Esophagus muscularis mucosa (tissue), 4 donors: ENCODE measurements at places on chromosomes 5 and 9. TPM values are rescaled to one million over a fixed set of nuclear protein-coding genes. Genes with fewer than 3 reads are reported as not detected.

- H3K27ac ChIP-seq = no peak overlapping the region
- no peaks in the 10 kb centered on the region for H3K4me1 ChIP-seq
- no peak for DNase-seq
- no peaks in the 10 kb centered on the region for H3K36me3 ChIP-seq
- H3K27me3 ChIP-seq = no peaks in the 10 kb centered on the region
These were observed 121.8 kb downstream of the FAM170A start for GRCh38 chr5:119750887-119751733.

DNA sequence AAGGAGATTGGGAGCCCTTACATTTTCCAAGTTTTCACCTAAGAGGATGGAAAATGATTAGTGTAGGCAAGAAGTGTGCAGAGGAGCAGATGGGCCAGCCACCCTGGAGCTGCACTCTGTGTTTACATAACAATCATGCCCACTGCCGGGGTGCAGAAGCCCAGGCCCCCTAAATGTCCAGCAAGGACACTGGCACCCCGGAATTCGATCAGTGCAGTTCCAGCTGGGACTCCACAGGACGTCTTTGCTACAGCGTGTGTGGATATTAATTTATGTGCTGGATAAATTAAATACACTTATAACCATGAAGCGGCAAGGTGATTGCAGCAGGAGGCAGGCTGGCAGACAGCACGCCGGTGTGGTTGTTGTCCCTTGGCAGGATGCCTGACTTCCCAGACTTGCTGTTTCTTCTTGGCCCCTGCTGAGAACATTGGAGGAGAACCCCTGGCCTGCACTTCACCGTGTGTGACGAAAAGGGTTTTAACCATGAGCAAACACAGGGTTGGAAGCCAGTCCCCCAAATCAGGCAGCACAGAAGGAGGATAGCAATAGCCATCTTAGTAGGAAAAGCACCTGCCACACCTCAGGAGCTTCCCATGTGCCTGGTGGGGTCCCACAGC, 73.7 kb downstream of the GADD45G start:
- H3K4me3 ChIP-seq = no peak overlapping the region
- H3K36me3 ChIP-seq = no peaks in the 10 kb centered on the region
- H3K4me1 ChIP-seq = peaks cover 11% of the 10 kb centered on the region
- no peaks in the 10 kb centered on the region for H3K27me3 ChIP-seq
- no peak overlapping the region for H3K27ac ChIP-seq
- no peak for DNase-seq

DNA sequence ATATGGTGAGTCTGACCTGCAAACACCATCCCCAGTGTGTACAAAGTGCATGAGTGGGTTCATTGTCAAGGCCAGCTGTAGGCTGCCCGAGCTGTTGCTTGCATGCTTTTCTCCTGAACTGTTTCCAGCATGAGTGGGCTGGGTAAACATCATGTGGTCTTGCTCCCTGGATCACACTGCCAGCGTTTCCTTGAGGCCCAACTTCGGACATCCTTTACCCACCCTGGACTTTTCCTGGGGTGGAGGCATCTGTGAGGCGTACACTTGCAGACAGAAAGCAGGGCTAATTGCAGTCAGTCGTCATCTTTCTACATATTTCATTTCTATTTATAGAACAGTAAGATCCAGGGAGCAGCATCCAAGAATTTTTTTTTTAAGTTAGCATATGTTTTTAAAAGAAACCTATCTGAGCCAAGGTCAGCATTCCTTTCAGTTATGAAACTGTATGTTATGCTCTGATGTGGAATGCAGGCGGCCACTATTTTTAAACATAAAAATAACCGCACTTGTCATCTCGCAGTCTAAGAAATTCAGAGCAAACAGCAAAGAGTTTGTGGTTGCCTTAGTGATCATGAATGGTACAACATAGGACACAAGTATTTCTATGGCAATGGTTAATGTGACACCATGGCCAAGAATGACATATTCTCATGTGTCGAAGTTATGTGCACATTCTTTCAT, 106.5 kb upstream of the DMRT1 start:
- no peak for DNase-seq
- peaks cover 41% of the 10 kb centered on the region for H3K4me1 ChIP-seq
- H3K36me3 ChIP-seq = peaks cover 22% of the 10 kb centered on the region
- H3K27me3 ChIP-seq = no peaks in the 10 kb centered on the region
- peak overlapping the region; percentile 90 for H3K27ac ChIP-seq
- no peak overlapping the region for H3K4me3 ChIP-seq

The SLC6A19 gene
- not detected for total RNA-seq

The MSH3 gene
- total RNA-seq = 11.6 TPM

DNA sequence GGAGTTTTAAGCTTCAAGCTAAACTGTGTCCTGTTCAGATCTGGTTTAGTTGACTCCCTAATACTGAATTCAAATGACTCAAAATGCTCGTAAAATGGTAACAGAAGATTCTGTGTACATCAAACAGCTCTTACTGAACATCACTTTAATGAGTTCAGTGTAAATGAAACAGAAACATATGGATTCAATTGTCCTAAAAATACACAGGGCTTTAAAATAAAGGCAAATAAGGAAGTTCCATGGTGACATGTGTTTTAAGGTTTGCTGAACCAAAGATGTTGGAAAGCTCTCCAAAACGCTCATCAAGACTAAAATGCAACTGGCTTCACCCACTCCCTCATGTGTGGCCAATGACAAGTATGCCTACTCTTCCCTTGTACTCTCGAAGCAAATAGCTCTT, 340.0 kb upstream of the PIK3R1 start:
- no peak for DNase-seq
- H3K27ac ChIP-seq = no peak overlapping the region
- no peaks in the 10 kb centered on the region for H3K4me1 ChIP-seq
- no peak overlapping the region for H3K4me3 ChIP-seq

GRCh38 chr9:123287639-123288038, 19.3 kb upstream of the STRBP start:
- no peak for DNase-seq
- no peaks in the 10 kb centered on the region for H3K36me3 ChIP-seq
- H3K27me3 ChIP-seq = no peaks in the 10 kb centered on the region
- H3K4me3 ChIP-seq = no peak overlapping the region
- H3K4me1 ChIP-seq = peaks cover 2% of the 10 kb centered on the region
- H3K27ac ChIP-seq = no peak overlapping the region

The FOXD4L3 gene
- not detected for total RNA-seq

- no peaks in the 10 kb centered on the region for H3K4me1 ChIP-seq
- no peak for DNase-seq
- H3K27me3 ChIP-seq = no peaks in the 10 kb centered on the region
- H3K4me3 ChIP-seq = no peak overlapping the region
- no peaks in the 10 kb centered on the region for H3K36me3 ChIP-seq
These were observed 75.5 kb downstream of the LMX1B start for GRCh38 chr9:126689027-126689825.

DNA sequence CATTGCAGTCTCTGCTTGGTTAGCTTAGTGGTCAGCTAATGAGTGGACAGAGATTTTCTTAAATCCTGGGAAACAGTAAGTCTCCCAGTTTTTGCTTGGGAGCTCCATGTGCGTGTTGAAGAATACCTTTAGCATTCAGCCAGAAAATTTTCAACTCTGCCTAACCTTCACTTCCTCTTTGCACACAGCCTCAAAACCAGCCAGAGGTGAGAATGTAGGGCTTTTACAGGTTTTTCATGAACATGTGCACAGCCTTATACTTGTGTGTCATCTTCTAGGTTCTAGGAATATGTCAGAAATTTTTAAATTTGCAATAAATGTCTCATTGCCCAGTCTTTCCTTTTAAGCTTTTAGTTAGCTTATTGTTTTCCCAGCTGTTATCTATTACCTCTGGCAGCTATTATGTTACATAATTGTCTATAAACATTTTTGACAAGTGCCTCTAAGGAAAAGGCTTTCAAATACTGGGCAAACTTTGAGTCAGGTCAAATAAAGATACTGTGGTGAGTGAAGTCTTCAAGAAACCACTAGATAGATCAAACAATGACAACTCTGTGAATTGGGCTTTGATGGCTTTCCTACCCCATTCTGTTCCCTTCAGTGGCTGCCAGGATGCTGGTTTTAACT, 12.7 kb downstream of the ADGRV1 start:
- no peak for DNase-seq
- no peak overlapping the region for H3K27ac ChIP-seq
- no peak overlapping the region for H3K4me3 ChIP-seq
- no peaks in the 10 kb centered on the region for H3K36me3 ChIP-seq
- H3K27me3 ChIP-seq = no peaks in the 10 kb centered on the region

The SPATA31A3 gene
- total RNA-seq = not detected

- H3K27me3 ChIP-seq = no peaks in the 10 kb centered on the region
- H3K4me3 ChIP-seq = no peak overlapping the region
- no peaks in the 10 kb centered on the region for H3K36me3 ChIP-seq
- H3K4me1 ChIP-seq = peaks cover 19% of the 10 kb centered on the region
- DNase-seq = no peak
- no peak overlapping the region for H3K27ac ChIP-seq
These were observed 116.0 kb upstream of the LMX1B start for GRCh38 chr9:126497660-126498275.
